ENCODE measurements at places on chromosomes 2 and 18.

GRCh38 chr2:217150236-217150635 lies 290.4 kb upstream of the TNP1 start:
- H3K27ac ChIP-seq, result no peak overlapping the region
- H3K4me1 ChIP-seq, result no peaks in the 10 kb centered on the region
- no peak overlapping the region for H3K4me3 ChIP-seq
- H3K27me3 ChIP-seq, result peaks cover 19% of the 10 kb centered on the region
- no peaks in the 10 kb centered on the region for H3K36me3 ChIP-seq

DNA sequence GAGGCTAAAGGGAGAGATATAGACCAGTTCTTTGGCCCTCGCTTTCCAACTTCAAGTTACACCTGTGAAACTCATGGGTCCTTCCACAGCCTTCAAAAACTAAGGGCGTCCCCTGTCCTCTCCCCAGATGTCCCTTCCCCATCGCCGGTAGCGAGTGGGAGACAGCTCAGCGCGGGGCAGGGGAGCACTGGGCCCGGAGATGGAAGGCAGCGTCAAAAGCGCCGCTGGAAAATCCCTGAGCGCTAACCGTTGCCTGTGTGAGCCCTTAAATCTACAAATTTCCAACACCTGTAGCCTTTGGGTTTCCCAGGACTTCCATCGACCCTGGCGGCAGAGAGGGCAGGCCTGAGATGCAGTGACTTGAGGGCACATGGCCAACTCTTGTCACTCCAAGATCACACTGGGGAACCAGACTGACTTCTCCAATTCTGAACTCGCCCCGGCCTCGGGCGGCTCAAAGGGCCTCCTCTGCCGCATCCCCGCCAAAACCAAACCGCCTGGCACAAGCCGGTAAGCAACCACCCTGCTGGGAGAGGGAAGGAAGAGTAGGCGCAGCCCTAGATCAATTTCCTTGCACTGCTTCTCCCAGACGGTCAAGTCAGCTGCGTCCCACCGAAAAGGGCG lies 879 bp upstream of the EPAS1 start:
- no peaks in the 10 kb centered on the region for H3K36me3 ChIP-seq
- peak; percentile 89 for DNase-seq
- peak overlapping the region; percentile 53 for H3K4me3 ChIP-seq

DNA sequence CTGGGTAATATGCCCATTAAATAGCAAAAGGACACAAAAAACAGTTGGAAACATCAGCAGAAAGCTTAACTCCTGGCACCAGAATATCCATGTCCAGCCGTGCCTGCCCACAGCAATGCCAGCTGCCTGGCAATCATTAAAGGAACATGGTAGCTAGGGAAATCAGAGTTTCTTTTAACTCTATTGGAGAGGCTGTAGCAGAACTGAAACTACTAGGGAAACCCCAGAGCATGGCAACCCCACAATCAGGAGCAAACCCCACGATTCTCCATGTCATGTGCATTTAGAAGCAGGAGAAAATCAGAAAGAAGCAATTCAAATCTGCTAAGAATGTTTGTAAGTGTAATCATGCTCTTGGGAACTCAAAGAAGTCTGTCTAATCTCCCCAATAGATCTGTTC lies 409.0 kb upstream of the SMIM21 start:
- H3K4me3 ChIP-seq, result no peak overlapping the region
- H3K4me1 ChIP-seq, result no peaks in the 10 kb centered on the region
- H3K36me3 ChIP-seq, result no peaks in the 10 kb centered on the region
- no peak overlapping the region for H3K27ac ChIP-seq
- no peak for DNase-seq
- no peaks in the 10 kb centered on the region for H3K27me3 ChIP-seq

DNA sequence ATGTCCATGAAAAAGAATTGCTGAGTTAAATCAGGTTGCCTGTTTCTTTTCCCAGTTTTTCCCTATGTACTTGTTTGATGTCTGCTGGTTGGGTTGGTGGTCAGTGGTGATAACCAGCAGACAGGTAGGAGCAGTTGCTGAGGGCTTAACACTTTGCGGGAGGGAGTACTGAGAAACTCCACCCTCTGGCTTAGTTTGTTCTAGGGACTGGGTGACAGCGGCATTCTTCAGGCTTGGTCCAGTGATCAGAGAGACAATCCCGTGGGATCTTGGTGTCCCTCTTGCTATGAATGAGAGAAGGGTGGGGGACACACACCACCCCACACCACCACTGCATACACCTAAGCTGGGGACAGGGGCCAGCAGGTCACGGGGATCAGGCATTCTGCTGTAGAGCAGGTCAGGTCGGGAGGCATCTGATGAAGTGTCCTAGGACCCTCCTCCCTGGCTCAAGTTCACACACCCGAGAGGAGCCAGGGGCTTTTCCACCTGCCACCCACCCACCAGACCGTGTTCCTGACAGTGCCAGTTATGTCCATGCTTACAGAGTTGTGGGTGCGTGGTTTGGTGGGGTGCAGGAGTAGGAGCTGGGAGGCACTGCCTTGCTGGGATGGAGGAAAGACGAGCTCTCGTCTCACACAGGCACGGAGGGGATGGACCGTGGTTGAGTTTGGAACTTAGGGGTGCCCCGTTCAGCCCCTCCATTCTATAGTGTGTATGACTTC lies 21.3 kb upstream of the ALLC start:
- no peak overlapping the region for H3K27ac ChIP-seq
- peak; percentile 63 for DNase-seq
- H3K36me3 ChIP-seq, result no peaks in the 10 kb centered on the region
- H3K27me3 ChIP-seq, result no peaks in the 10 kb centered on the region
- H3K4me1 ChIP-seq, result peaks cover 12% of the 10 kb centered on the region

DNA sequence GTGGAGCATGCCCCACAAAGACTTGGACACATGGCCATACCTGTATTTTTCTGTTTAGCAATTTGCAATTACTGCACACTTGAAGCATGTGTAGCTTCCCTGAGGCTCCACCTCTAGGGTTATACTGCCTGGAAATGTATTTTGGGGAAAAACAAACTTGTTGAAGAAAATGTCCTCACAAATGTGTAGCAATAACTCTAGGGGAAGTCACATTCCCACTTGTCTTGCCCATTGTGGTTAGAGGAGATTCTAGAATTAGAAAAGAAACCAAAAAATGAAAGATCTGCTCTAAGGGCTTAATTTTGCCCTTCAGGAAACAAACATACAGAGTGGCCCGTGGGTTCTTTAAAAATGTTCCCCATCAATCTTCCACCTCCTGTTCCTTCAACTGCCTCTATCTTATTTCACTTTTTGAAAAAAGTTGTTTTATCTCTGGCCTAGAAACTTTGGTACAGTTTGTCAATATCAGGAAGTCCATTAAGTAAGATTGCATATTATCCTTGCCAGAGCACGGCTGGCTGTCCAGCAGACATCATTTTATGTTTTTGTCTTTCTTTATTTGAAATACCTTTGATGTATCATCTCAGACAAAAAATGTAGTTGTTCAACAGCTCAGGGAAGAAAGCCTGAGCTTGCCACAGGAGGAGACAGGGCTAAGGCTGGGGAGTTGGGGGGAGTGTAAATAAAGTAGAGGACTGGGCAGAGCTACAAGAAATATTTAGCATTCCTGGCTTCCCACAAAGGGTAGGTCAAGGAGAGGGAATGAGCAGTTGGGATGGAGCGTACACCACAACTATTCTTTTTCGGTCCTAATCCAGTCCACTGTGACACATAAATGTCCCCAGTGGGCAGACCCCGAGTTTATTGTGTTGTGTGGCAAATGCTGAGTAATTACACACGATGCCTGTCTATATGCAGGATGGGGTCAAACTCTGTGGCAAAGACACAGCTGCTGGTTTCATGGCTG lies 96.8 kb upstream of the CDC42EP3 start:
- H3K27ac ChIP-seq, result peak overlapping the region; percentile 85
- no peak overlapping the region for H3K4me3 ChIP-seq
- H3K36me3 ChIP-seq, result no peaks in the 10 kb centered on the region
- H3K27me3 ChIP-seq, result no peaks in the 10 kb centered on the region
- H3K4me1 ChIP-seq, result peaks cover 20% of the 10 kb centered on the region

GRCh38 chr2:49237867-49238603 lies 83.7 kb upstream of the FSHR start:
- no peaks in the 10 kb centered on the region for H3K4me1 ChIP-seq
- H3K36me3 ChIP-seq, result no peaks in the 10 kb centered on the region
- DNase-seq, result no peak

Measured in spleen (tissue), 13 donors.